Stimulated activated CD8-positive, alpha-beta memory T cell treated with anti-CD3 and anti-CD28 coated beads, Interleukin-4, amount 100 ng/mL, for 1 hour (primary cell): ENCODE measurements at places on chromosomes 7 and 10.

DNA sequence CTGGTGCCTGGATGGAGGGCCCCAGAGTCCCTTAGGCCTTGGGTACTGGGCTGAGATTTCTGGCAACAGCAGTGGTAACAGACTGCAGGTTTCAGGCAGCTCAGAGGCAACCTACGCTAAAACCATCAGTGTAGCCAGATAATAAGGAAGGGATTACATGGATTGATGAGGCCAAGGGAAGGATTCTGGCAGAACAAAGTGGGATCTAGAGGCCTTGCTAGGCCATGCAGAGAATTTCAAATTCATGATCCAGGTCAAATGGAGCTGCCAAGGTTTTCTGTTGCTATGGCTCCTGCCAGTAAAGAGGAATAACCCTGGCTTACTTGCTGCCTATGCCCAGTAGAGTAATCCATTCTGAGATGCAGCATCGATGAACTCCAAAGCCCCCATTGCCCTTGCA, 445.7 kb downstream of the ADRA2A start:
- no peak for DNase-seq

- DNase-seq: no peak
Measured at GRCh38 chr10:103895411-103896186, 22.4 kb downstream of the STN1 start.

GRCh38 chr10:86111902-86112545, 254.6 kb downstream of the GRID1 start:
- no peak for DNase-seq

DNA sequence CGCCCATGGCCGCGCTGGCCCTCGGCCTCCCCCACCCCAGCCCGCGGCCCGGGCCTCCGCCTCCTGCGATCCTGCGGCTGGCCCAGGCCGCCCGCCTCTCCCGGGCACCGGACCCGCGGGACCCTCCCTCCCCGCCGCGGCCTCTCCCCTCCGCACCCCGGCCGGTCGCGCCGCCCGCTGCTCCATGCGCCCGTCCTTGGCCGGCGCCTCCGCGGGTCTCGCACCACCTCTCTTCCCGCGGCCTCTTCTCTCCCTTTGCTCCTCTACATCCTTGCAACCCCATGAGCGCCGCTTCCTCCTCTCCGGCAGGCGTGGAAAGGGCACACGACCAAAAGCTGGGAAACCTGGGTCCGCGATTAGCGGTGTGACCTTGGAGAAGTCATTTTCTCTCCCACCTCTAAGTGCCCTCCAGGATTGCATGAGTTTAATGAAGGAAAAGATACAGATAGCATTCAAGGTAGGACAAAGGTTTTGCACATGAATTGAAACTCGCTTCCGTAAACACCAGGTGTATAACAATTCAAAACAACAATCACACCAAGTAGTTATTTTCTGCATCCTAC, 448 bp upstream of the SRPK2 start:
- DNase-seq: no peak

- DNase-seq: no peak
Measured at GRCh38 chr10:25753776-25754175, 180.3 kb upstream of the MYO3A start.

DNA sequence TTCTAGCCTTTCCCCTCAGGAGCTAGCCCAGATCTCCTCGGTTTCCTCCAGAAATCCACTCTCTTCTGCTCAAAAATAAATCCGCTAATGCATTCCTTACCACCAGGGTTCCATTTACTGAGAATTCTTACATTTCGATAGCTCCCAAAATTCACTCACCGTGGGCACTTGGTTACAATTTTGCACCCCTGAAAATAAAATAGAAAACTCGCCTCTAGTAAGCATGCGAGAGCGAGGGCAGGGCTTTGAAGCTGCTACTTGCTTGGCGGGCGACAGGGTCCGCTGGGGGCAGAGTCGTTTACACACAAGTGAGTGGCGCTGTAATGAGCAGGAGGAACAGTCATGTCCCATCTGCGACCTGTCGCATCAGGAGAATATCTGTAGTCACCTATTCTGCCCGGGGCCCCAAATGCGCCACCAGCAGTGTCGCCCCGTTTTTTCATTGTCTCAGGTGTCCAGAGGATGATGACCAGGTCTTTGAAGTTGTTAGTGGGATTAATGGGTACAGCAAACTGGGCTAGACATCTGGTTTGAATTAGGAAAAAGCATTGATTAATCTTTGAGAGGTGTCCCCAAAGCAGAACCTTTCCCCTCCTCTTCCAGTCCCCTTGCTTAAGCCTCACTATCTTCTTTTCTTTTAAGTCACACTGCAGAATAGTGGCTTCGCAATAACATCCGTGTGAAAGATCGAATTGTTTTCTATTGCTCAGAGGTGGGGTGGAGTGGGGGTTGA, 1.2 kb upstream of the MEOX2 start:
- DNase-seq: no peak

GRCh38 chr10:48468130-48468790, 136.6 kb downstream of the ARHGAP22 start:
- DNase-seq: no peak
